Renal cortex interstitium (tissue), 15 donors: ENCODE measurements at places on chromosomes 3 and 15.
A peak's percentile ranks its signal among the peaks of the same experiment; 100 is the strongest.

GRCh38 chr3:119294696-119295671 is 801 bp downstream of the ARHGAP31 start:
- no peak for DNase-seq

- DNase-seq, result peak; percentile 20
Observed at GRCh38 chr15:88476635-88477060, 9.1 kb downstream of the MRPS11 start.

DNA sequence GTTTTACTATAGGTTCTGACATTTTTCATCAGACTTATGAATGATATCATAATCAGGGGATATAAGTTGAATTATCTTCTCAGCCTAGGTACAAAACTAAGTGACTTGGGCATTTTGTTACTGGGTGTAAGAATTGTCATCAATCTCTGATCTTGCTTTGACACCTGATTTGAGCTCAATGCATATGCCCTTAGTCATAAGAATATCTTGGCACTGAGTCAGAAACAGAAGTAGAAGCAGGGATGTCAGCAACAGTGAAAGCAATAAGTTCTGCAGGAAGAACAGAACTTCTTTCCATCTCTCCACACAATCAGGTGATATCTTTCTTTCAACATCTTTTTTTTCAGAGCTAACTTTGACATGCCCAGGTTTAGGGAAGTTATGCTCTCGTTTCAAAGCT is 14.6 kb downstream of the SLITRK3 start:
- no peak for DNase-seq

DNA sequence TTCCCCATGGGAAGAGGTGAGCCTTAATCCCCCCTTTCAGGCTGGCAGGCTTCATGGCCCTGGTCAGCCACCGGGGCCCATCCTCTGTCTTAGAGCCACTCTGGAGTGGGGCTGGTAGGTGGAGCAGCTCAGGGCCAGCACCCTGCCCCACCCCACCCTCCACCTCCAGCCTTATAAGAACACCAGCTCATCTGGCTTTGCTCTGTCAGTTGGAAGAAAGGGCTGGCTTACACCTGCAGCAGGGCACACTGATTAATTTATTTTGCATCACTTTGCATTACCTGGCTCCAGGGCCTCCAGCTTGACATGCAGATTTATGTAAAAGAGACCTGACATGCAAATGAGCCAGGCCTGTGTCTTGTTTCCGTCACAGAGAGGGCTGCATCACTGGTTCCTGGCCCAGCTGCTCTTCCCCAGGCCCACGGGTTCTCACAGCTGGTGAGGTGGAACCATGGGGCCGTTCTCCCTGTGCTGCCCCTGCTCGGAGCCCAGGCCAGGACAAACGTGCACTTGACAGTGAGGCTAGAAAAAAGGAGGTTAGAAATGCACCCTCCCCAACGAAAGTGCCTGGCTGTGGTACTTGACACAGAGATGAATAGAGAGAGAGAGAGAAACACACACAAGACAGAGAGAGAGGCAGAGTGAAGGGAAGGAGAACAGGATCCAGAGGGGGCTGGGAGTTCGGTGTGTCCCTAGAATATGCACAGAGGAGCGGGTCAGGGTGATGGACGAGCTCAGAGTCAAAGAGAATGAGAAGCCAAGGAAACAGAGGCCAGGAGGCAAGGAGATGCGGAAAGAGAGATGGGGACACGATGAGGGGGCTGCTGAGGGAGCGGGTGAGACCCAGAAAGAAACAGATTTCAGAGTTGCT is 44.5 kb upstream of the MAGEF1 start:
- no peak for DNase-seq

- no peak for DNase-seq
Observed at GRCh38 chr15:92473756-92474155, 80.1 kb downstream of the ST8SIA2 start.

GRCh38 chr3:110686701-110687100 is 384.9 kb upstream of the NECTIN3 start:
- no peak for DNase-seq

GRCh38 chr3:12280357-12280806 is 8.5 kb upstream of the PPARG start:
- DNase-seq, result no peak

DNA sequence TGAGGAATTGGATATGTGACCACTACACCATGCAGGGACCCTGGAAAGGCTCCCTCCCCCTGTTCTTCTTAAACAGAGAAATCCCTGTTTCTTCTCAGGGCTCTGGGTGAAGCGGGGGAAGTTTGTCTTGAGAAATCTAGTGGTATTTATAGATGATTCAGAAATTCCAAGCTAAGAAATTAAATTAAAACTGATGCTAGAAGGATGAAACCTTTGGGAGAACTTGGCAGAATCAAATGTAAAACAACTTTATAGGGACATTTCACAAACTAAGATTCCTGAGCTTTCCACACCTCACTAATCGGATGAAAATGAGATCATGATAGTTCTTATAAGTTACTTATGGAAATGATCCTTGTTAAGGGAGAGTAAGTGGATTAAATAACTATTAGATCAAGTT is 54.2 kb downstream of the FBXL2 start:
- no peak for DNase-seq

GRCh38 chr3:150826466-150827282 is 63.7 kb upstream of the SIAH2 start:
- DNase-seq, result no peak

GRCh38 chr3:171678971-171679492 is 131.3 kb downstream of the PLD1 start:
- DNase-seq, result no peak

- DNase-seq, result no peak
Observed at GRCh38 chr3:134060561-134061385, 31.0 kb upstream of the SLCO2A1 start.
